ENCODE measurements at places on chromosomes 7 and 10.
A peak's percentile ranks its signal among the peaks of the same experiment; 100 is the strongest.

DNA sequence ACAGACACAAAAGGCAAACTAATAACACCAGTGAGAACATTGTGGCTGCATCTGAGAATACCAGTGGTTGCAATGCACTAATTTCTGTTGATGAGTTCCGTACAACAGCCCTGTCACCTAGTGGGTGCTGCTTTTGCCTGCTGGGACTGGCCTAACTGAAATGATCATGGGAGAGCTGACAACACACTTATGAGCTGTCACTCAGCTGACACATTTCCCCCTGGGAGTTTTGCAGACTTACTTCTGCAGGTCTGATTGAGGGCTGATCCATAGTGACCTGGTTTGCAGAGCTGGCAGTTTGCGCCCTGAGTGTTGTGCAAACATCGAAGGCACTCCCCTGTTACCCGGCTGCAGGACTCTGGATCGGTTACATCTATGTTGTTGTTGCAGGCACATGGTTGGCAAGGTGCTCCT lies 60.6 kb upstream of the LAMB1 start:
- no peak for DNase-seq

DNA sequence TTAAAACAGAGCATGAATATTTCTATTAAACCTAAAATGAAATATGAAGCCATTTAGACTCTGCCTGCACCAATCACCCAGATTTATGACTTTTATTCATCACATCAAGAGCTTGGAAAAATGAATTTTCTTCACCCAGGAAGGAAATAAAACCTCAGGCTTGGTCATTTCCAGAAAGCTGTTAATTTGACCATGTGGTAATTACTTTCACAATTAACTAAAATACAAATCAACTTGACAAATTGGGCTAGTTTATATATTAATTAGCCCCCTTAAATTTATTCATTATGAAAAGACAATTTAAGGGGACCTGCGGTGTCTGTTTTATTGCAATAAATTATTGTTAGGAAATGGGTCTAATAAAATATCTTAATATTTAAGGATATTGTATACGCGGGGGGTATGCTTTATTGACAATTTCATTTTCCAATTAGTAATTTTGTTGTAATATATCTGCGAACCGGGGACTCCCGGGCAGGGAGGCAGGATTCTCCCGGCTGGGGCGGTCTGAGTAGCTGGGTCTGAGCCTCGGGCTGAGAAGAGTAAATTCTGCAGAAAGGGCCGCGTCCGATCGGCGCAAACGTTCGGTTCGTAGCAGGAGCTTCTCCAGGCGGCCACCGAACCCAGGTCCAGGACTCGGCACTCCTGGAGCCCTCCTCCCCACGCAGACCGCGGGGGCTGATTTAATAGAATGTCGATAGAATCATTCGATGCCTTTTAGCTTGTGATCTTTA lies 9.4 kb upstream of the MNX1 start:
- DNase-seq, result no peak

DNA sequence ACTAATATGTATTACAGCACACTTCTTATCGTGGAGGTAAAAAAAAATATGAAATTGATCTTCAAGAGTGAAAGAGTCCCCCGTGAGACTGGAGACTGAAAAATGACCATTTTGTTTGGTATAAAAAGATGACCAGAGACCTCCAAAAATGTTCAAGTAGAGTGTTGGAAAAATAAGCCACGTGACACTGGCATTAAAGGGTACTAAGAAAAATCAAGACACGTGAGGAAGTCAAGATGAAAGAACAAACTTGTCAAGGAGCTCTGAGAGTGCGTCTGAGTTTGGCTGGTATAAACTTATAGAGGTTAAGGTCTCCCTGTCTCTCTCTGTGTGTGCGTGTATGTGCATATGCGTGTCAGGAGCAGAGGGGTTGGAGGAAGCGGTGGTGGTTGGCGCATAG lies 362.7 kb upstream of the COBL start:
- no peak for DNase-seq

DNA sequence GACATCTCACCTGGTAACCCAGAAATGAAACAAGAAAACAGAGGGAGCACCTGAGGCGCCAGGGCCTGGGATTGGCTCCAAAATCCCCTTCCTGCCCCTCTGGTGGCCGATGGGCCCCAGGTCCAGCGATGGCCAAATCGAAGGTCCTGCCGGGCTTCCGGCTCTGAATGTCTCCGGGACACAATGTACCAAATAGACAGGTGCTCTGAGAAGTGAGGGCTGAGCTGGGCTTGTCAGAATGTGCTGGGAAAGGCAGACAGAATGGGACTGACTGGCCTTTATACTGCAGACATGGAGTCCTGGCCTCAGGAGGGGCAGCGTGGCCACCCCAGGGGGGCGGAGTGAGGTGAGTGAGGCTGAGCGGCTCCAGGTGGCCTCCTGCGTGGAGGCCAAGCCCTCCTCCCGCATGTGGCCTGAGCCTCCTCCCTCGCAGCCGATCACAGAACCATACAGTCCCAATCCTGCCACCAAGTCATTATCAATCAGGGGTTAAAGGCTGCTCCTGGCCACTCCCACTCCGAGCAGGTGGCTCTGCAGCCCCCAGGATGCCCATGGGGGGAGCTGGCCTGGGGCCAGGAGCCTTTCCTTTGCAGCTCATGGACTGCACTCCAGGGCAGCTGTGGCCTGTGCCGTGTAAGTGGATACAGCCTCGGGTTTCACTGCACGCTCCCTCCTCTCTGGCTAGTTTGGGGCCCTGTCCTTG lies 185.5 kb downstream of the ADARB2 start:
- no peak for DNase-seq

- no peak for DNase-seq
Measured at GRCh38 chr10:50972591-50972990, 87.2 kb upstream of the A1CF start.

- no peak for DNase-seq
Measured at GRCh38 chr7:152902870-152903860, 143.6 kb downstream of the ACTR3B start.

- DNase-seq, result peak; percentile 71
Measured at GRCh38 chr7:106865130-106866041, at the start of gene PIK3CG. Gene PIK3CG, plus strand, starts transcription at chr7:106865282. Its CDS starts 2,280 bp downstream, at chr7:106867562.

DNA sequence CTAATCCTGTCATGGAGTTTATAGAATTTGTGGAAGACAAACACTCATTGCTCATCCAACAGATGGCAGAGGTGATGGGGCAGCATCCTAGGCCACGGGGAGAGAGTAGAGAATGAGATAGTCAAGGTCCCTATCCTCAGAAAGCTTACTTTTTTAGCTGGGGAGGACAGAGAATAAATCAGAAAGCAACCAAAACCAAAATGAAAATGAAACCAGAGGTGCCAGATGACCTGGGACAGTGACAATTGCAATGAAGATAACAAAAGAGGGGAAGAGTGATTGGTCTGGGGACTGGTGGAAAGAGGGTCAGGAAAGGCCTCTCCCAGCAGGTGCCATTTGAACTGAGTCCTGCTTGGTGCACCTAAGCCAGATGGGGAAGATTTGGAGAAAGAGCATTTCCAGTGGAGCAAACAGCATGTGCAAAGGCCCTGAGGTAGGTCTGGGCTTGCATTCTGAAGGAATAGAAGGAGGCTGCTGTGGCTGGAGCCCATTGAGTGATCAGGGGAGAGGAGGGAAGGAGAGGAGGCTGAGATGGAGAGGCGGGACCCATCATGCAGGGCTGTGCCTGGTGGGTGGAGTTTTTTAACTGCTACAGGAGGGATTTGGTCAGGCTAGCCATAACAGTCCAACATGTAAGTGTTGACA lies 164.1 kb downstream of the RPS24 start:
- no peak for DNase-seq

DNA sequence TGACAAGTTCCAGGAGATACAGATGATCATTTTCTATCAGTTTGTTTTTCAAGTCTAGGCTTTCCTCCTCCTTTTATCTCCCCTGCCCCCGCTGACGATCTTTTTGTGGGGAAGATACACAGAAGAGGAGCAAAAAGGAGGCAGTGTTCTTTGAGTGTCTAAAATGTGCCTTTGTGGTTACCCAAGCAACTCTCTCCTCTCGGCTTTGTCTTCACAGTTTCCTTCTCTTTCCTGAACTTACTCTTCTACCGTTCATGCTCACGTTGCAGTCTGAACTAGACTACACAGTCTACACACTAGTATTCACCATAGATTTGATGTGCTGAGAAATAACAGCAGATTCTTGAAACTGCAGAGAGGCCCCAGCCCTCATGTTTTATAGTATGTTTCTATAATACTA lies 23.6 kb downstream of the CEP41 start:
- DNase-seq, result no peak

DNA sequence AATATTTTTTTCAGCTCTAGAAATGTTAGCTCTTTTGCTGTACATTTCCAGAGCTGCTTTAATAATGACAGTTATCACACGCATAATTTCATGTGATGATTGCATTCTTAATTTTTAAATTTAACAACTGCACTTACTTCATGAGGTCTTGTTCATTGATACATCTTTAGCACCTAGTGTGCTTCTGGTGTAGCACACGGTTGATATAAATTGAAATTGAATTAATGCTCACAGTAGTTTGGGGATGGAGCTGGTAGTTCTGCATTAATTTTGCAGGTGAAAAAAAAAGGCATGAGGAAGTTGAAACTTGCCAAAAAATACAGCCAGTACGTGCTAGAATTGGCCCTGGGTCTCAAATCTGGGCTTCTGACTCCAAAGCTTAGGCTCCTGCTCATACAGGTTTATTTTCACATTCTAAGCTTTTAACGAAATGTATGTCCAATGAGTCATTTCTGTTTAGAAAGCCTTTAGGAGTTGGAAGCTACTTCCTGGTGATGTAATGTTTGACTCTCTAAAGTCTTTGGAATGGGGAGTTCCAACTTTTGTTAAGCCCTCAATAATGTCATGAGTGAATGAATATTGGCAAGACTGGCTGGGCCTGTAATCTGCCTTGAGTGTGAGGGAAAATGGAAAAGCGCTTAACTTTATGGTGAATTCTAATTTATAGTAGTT lies 62.5 kb downstream of the DAGLB start:
- DNase-seq, result no peak
